CD4-positive, CD25-positive, alpha-beta regulatory T cell (primary cell): ENCODE measurements at places on chromosomes 16 and 17.

DNA sequence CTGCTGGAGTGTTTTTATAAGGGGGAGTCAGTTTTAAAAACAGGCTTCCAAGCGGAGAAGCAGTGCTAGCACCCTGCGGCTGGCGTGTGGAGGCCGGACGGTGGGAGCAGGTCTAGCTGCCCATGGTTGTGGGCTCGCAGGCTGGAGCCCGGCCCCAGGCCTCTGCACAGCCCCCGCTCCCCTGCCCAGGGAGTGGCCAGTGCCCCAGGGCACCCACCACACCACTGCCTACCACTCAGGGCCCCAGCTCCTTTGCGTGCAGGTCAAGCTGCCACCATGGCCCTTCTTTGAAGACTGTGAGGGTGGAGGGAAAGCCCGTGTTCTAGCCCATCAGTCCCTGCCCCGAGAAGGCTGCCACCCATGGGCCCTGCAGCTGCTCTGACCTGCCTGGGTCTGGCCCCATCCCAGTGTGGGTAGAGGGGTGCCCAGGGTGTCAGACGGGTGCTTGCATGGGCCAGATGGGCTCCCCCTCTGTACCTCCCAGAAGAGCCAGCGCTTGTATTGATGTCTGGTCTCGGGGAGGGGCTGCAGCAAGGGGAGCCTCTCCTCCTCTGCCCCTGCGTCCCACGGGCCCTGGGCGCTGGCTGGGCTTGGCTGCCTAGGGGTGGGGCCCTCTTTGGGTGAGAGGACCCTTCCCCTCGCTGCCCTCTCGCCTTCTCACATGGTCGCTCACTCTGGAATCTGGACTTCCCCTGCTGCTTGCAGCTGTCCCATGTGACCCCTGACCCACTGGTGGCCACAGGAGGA is 1.5 kb upstream of the NUDT16L1 start:
- DNase-seq, result no peak

DNA sequence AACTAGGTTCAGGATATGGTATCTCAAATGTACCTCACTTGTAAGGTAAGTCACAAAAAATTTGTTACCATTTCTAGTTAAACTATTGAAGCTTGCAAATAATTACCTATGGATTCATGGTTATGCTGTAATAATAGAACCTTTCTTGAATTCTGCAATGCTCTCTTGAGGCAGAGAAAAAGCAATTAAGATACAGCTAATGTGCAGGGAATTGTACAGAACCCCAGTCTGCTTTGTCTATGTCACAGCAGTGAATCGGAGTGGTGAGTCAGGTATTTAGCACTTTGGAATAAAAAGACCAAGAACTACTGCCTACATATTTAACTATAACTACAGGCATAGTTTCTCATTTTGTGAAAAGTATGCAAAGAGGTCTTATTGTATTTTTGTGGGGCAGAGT is 228.7 kb upstream of the GOT2 start:
- DNase-seq, result no peak

GRCh38 chr17:62666061-62666800 is 38.8 kb downstream of the MRC2 start:
- no peak for DNase-seq

- DNase-seq, result no peak
Measured at GRCh38 chr17:6492892-6493674, 48.8 kb downstream of the PIMREG start.

GRCh38 chr17:64255764-64256163 is 7.3 kb downstream of the TEX2 start:
- DNase-seq, result no peak

DNA sequence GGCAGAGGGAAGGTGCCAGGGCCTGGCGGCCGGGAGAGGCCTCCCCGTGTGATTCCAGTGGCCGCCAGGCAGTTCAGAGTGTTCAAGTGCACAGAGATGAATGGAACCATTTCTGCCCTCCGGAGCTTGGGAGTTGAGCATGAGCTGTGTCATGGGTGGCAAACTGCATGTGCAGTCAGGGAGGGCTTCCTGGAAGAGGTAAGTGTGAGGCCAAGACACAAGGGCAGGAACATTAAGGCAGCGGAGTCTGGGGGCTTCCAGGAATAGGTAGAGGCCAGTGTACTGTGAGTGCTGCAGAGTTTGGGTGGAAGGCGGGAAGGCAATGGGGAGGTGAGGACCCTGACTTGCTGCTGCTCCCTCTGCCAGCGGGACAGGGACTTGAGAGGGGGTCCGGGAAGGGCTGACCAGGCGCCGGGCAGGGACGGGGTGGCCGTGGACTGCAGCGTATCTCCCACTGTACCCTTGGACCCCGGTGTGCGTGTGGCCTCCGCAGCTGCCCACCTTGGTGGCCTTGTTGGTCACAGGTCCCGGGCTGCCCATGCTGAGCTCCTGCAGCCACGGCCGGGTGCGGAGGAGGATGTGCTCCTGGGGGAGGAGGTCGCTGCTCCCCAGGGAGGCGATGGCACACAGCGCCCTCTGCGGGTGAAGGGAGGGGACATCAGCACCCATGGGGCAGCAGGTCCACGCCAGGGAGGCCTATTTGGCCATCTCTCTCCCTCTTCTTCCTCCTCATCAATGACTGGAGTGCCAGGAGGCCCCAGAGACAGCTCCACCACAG is 7.5 kb upstream of the CEP131 start:
- DNase-seq, result no peak

- no peak for DNase-seq
Measured at GRCh38 chr16:48541108-48541786, 68.7 kb downstream of the N4BP1 start.

DNA sequence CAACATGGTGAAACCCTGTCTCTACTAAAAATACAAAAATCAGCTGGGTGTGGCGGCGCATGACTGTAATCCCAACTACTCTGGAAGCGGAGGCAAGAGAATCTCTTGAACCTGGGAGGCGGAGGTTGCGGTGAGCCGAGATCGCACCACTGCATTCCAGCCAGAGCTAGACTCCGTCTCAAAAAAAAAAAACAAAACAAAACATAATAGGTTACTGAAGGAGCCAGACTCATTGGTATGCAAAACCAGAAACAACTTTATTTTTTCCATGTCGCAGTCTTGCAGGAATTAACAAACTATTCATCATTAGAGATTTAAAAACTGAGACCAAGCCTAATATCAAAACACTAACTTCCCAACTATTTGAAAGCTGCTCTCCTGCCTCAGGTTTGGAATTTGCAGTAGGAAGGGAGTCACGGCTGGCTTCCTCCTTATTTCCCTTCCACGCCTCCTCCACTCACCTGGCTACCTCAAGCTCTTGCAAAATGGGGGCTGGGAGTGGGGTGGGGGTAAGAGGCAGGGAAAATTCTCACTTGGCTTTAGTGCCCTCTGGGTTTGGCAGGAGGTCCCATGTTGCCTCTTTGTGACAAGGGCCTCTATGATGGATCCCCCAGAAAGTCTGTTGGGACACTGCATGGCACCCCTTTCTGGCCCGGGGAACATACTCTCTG is 34.1 kb upstream of the MYH10 start:
- no peak for DNase-seq

DNA sequence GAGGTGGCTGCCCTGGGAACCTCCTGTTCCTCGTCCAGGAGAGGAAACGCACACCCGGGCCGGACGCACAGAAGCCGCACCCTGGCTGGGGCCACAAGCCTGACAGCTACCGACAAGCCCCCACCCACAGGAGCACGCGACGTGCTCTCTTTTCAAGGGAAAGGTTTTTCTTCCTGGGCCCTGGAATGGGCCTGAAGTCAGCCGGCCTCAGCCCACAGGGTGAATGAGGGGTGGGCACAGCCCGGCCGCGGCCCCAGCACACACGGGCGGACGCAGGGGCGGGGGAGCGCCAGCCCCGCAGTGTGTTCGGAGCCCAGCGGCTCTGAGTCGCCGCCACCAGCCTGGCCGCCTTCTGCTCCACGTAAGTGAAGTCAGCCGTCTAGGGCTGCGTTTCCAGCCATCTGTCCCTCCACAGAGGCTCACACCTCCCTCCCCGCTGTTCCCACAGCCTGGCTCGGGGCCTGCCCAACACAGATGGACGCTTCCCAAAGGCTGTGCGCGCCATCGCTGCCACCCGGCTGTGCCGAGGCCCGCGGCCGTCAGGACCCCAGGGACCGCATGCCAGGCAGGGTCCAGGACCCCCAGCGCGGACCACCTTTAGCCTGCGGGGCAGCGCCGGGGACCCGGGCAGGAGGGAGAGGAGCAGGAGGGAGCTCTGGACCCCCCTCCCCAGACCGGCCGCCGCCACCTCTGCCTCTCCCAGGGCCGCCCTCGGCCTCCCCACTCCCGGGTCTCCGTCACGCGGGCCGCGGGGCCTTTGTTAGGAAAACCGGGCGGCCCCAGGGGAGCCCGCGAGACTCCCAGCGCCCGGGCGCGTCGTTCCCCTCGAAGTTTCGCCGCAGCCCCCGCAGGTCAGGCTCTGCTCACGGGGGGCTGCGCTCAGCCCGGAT is 36.8 kb downstream of the CBFA2T3 start:
- DNase-seq, result no peak

GRCh38 chr17:6020376-6021010 is 49.7 kb upstream of the WSCD1 start:
- DNase-seq, result no peak

DNA sequence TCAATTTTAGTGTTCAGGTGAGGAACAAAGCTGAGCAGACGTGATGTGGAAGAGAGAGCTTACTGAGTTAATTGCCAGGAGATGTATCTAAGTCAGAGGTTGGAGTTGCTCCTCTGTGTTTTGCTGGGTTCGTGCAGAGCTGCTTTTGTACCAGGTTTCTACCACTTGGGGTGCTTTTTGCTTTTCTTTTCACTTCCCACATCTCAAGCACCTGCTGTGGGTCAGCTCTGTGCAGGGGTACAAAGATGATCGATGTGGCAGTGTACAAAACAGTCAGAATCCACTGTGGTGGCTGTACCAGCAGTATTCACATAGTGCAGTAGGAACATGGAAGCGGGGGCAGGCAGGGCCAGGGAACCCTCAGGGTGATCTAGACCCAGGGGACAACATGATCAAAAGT is 14.8 kb downstream of the UNK start:
- DNase-seq, result no peak

- DNase-seq, result no peak
Measured at GRCh38 chr17:37570527-37571093, 38.6 kb downstream of the SYNRG start.

DNA sequence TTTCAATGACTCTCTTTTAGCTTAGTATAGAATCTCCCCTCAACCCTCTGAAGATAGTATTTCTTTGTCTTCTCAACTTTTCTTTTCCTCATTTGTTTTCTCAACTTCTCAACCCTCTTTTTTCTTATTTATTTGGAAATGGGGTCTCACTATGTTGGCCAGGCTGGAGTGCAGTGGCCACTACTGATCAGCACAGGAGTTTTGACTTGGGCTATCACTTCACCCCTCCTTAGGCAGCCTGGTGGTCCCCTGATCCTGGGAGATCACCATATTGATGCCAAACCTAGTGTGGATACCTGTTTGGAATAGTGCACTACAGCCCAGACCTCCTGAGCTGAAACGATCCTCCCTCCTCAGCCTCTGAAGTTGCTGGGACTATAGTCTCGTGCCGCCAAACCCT is 79.8 kb downstream of the PITPNC1 start:
- DNase-seq, result no peak

DNA sequence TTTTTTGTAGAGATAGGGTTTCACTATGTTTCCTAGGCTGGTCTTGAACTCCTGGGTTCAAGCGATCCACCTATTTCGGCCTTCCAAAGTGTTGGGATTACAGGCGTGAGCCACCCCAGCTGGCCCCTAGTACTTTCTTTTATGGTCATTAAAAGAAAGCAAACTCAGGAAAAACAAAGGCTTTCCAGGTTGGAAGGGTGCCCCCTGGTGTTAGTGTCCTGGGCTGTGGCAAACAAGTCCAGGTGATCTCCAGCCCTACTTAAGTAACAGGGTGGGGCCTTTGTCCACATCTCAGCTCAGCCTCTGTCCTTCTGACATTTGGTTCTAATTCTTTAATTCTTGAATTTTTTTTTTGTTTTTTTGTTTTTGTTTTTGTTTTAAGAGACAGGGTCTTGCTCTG is 6.9 kb downstream of the IGFBP4 start:
- no peak for DNase-seq

DNA sequence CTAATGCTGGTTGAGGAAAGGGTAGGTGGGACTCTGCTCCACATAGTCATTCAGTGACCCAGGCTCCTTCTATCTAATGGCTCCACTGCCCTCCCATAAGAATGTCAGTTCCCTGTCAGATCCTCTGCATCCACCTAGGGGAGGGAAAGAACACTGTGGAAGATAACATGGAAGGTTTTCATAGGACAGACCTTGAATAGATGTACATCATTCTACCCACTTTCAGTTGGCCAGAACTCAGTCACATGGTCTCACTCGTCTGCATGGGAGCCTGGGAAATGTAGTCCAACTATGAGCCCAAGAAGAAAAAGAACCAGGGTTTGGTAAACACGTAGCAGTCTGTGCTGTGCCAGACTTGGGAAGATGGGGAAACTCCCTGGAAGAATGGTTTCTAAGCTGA is 27.1 kb upstream of the SCNN1B start:
- no peak for DNase-seq

GRCh38 chr16:22946433-22946832 is 132.5 kb downstream of the HS3ST2 start:
- no peak for DNase-seq

- DNase-seq, result peak; percentile 80
Measured at GRCh38 chr17:58335779-58336455, 7.3 kb upstream of the TSPOAP1 start.

GRCh38 chr17:39702901-39703893 is 3.3 kb downstream of the ERBB2 start:
- DNase-seq, result no peak

DNA sequence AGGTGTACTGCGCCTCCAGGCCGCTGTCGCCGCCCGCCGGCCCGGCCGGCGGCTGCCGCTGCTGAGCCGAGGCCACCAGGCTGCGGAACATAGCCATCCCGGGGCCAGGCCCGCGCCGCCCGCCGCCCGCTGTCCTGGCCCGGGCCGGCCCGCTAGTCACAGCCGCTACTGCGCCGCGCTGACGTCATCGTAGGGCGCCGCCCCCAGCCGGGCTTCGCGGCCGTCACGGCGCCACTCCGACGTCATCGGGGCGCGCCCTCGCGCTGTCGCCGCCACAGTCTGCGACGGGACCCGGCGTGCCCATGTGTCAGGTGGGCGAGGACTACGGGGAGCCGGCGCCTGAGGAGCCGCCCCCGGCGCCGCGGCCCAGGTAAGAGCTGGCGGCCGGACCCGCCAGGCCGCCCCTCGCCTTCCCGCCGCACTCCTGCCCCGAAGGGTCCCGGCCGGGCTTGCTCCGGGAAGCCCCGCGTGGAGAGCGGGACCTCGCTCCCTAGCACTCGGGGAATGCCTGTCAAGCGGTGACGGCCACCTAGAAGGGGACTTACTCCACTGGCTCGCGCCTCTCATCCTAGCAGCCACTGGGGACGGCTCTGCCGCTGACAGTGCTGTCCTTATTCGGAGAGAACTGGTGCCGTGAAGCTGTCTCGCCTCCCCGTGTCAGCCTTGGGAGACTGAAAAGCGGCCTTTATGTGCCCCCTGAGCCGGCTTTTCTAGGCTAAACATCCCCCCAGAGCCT is at the start of the genes CTU2 and RNF166:
Gene CTU2 (plus strand): TSS at position 275 of the 736 bp plus-strand sequence. CDS start 28 bp downstream, at position 303.
Gene RNF166 (minus strand): TSS at position 180 of the 736 bp plus-strand sequence. CDS start 83 bp downstream, at position 97.
- DNase-seq, result peak; percentile 91
